ENCODE measurements at places on chromosomes 1 and 21. TPM values are rescaled to one million over a fixed set of nuclear protein-coding genes. Genes with fewer than 3 reads are reported as not detected.

DNA sequence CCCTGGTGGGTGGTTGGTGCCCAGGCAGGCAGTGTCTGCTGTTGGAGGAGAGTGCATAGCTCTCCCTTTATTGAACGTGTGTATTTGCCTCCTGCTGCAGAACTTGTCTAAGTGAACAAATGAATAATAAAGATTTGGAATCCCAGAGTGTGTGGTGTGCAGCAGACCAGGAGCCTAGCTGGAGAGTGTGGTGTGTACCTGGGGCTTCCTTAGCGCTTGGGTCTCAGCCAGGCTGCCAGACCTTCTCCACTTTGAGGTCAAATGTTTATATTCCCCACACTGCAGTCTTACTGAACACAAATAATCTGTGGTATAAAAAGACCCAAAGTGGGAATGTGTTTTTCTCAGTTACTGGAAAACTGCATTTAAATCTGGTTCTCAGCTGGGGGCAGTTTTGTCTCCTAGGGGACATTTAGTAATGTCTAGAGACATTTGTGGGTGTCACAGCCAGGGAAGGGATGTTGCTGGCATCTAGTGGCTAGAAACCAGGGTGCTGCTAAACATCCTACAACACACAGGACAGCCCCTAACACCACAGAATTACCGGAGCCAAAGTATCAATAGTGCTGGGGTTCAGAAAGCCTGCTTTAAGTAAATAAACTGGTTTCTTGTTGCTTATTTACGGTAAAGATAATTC is 23.6 kb downstream of the SLC37A1 start:
- DNase-seq, result peak; percentile 85

DNA sequence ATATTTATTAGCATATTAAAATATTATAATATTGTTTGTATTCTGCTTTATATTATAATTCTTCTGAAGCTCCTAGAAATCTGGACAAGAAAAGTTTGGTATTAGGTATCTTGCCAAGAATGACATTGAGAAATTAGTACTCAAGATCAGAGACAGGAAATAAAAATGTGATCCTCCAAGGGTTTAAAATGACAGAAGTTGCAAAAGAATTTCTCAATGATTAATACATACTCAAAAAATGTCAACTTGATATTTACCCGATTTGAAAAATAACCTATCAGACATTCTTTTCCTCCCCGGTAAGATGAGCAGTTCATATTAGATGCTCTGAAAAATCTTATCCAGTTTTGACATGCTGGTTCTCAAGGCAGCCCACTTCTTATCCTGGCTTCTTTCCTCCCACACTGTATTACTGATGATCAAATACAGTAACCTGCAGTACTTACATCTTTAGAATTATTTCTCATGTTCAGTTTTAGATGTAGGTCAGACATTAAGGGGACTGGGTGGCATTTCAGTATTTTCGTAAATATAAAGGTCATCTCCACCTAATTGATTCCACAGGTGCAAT is 55.3 kb downstream of the CACHD1 start:
- no peak for DNase-seq

GRCh38 chr1:29380532-29380931 is 144.2 kb downstream of the PTPRU start:
- no peak for DNase-seq

DNA sequence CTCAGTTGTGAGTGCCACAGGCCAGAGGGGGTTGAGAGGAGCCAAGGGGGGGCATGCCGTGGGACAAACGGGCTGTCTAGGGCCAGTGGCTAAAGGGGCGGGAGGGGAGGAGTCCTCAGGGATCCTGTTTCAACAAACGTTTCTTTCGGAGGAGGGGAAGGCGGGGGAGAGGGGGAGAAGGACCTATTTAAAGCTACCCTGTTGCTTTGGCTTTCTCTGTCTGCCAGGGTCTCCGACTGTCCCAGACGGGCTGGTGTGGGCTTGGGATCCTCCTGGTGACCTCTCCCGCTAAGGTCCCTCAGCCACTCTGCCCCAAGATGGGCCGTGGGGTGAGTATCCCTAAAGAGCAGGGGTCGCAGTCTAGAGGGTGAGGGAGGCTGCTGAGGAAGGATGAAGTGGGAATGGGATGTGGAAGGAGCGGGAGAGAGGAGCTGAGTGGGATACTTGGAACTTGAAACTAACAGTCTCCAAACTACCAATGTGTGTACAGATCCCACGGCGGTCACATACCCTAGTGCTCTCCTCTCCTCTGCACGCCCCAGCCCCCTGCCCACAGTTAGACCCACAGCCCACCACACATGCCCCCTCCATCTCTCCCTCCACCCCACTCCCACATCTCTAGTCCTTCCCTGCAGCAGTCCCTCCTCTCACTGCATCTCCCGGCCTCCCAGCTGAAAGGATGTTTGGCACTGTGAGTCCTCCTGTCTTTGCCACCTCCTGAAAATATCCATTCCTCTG is at the start of gene ATP1A2:
TSS of gene ATP1A2 (plus strand) at position 215 of the 738 bp plus-strand sequence. CDS start at position 318, 103 bp downstream.
- DNase-seq, result no peak

DNA sequence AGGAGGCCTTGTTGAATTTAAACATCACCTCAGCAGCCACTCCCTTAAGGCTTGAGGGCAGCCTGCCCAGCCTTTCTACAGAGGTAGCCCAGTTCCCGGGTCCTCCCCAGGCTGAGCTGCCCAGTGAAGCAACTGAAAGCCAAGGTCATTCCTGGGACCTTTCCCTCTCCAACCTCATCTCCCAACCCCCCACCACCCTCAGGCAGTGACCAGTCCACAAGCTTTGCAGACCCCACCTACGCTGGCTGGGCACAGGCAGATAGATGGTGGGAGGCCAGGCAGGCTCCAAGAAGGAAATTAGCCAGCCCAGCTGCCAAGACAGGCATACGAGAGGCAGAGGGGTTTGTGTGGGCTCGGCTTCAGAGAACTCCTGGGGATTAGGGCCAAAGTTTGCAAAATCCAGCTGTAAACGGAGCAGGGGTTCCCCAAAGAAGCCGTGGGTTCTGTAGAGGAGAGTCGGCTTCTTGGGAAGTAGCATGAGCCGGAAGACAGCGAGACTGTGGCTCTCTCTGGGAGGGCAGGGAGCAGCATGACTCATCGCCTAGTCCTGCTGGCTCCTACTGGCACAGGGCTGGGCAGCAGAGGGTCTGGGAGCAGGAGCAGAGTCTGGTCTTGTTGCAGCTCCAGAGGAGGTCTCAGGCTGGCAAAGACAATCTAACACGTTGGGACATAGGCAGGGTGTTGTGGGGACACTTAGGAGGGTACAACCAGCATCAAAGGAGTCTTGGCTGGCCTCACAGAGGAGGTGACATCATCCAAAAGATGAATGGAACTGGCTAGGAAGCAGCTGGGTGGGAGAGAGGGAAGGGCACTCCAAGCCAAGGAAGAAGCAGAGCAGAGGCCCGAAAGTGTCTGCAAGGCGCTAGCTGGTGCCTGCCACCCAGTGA is 2.8 kb upstream of the ZC3H12A start:
- DNase-seq, result no peak

- DNase-seq, result peak; percentile 74
These were observed 9.1 kb upstream of the PCNX2 start for GRCh38 chr1:233304489-233305102.

DNA sequence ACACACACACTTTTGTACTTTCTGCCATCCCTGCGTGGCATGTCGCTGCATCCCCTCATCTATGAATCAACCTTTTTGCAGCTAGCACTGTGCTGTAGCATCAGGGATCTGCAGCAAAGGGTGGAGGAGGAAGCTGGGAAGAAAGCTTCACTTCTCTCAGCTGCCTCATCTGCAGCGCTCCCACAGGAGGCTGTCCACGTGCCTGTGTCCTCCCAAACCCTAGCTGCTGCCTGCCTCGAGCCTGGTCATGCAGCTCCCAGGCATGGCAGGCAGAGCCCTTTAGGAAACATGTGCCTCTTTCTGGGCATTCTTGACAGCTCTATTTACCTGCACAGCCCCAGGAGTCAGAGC is 262.1 kb upstream of the SGIP1 start:
- DNase-seq, result peak; percentile 62

DNA sequence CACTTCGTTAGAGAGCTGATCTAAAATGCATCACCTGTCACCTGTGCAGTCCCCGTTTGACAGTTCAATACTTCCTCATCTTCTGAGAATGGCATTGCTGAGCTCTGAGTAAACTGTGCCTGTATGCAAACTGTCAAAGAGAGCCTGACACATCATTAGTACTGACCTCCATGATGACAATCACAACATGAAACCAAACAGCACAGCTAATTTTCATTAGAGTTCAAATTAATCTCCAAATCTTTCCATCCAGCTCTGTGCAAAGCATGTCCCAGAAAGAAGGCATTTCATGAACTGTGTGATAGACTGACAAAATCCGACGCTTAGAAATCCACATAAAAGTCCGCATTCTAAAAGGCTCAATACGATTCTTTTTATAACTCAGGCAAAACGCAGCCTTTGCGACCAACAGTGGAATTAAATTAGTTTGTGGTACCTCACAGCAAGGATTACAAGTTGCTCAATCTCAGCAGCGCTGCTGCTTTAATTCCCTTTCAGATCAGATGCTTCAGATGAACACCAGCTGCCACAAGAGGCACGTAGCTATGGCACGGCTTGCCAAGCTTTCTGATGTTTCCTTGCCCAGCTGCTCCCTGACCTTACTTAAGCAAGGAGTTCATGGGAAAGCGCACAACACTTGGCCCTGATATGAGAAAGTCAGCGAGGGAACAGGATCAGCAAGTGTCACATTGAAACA is 765.5 kb upstream of the PRMT6 start:
- no peak for DNase-seq

GRCh38 chr1:195530961-195531360 is 1077.3 kb downstream of the KCNT2 start:
- no peak for DNase-seq

DNA sequence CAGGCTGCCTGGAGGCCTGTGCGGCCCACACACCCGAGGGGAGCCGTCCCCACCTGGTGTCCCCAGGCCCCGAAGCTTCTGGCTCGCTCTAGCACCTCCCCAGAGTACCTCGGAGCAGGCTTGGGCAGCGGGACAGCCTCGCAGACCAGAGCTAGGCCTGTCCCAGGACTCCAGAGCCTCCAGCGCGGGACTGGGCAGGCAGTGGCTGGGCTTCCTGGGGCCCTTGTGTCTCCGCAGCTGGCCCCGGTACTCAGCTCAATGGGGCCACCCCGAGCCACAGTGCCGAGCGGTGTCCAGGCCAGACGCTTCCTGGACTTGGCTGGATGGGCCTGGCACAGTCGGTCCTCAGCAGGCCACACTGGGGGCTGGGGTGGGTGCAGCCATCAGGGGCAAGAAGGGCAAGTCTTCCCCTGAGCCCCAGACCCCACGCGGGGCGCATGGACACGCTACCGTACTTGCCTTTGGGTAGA is 4.9 kb downstream of the SCNN1D start:
- no peak for DNase-seq

GRCh38 chr1:228272331-228272791 is 64.5 kb downstream of the OBSCN start:
- no peak for DNase-seq

DNA sequence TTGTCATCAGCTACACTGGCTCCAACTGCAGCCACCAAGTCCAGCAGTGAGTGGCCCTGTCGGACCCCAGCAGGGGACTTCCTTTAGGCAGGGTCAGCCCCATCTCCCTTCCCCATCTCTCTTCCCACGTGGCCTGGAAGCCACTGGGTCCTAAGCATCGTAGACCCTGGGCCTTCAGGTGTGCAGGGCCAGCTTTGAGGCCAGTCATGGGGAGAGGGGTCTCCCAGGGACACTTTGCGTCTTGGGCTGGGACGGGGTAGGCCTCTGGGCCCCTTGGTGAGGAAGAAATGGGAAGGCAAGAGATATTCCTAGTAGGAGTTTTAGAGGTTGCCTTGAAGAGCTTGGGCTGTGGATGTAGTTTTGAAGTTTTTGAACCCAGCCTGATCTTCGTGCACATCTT is 12.1 kb upstream of the MIIP start:
- DNase-seq, result peak; percentile 36

DNA sequence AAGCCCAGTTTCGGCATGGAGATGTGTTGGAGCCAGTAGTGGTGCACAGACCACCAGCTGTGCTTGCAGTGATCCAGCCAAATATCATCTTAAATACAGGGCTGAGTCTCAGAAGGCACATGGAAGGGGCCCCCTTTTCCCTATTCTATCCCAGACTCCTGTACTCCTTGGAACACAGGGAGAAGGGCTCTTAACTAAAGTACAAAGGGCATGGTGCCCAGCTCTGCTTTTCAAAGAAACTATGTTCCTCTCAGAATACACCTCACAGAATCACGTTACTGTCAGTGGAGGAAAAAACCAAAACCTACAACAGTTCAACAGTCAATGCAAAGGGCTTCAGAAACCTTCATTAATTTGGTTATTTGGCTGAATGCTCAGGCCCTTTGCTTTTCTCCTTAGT is 180.6 kb upstream of the C1orf105 start:
- DNase-seq, result no peak

DNA sequence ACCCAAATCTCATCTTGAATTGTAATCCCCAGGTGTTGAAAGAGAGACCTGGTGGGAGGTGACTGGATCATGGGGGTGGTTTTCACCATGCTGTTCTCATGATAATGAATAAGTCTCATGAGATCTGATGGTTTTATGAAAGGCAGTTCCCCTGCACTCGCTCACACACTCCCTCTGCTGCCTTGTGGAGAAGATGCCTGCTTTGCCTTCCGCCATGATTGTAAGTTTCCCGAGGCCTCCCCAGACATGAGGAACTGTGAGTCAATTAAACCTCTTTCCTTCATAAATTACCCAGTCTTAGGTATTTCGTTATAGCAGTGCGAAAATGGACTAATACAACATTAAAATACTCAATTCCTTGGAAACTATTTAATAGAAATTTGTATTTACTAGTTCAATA is 99.2 kb downstream of the PROX1 start:
- DNase-seq, result peak; percentile 59

DNA sequence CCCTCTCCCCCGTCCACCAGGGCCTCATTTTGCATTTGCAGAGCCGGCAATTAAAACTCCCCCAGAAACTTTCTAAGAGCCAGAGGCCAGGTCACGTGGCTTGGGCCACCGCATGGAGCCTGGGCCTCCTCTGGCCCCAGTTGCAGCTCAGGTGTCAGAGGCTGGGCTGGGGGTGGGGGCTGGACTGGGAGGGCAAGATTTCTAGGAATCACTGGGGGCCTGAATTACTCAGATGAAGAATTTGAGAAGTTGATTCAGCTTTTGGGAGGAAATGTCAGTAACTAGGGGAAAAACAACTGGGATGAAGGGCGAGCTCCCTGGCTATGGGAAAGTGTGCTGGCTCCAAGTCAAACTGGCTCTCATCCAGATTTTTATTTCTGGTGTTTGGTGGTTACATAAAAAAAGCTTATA is 151.0 kb downstream of the CDC7 start:
- DNase-seq, result no peak

DNA sequence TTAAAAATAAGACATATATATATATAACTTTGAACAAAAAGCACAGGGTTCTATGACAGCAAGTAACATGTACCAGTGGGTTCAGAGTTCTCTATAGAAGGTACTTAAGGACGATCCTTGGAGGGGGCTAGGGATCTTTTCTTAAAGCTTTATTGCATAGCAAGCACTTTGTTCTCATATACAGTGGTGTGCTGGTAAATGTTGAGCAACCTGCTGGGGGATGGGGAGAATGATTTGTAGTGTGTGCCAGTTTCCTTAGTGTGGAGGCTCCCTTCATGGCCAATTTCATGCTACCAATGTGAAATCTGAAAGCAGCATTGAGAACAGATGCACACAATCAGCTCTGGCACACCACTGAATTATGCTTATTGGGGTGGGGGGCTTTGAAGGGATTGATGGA is 69.5 kb upstream of the NFASC start:
- DNase-seq, result no peak

Gene TRNP1
- total RNA-seq, result not detected

Gene DNAI4
- 0.97 TPM for total RNA-seq

Gene RGS21
- total RNA-seq, result not detected

Gene AKR7A3
- total RNA-seq, result 1.2 TPM

Gene FCRL4
- not detected for total RNA-seq

Gene IGSF3
- total RNA-seq, result not detected

Gene FAM177B
- total RNA-seq, result not detected

Gene RGS18
- 20.8 TPM for total RNA-seq

Gene ZFP69B
- 11.1 TPM for total RNA-seq

Gene ANKRD65
- not detected for total RNA-seq

Gene CD34
- 0.04 TPM for total RNA-seq
